ENCODE measurements at places on chromosomes 5 and 9.

- DNase-seq = no peak
Observed at GRCh38 chr5:173191561-173191960, 43.4 kb downstream of the NKX2-5 start.

GRCh38 chr5:163571744-163572143 is 66.3 kb downstream of the MAT2B start:
- DNase-seq = no peak

GRCh38 chr5:39019254-39019653 is 54.9 kb downstream of the RICTOR start:
- no peak for DNase-seq

DNA sequence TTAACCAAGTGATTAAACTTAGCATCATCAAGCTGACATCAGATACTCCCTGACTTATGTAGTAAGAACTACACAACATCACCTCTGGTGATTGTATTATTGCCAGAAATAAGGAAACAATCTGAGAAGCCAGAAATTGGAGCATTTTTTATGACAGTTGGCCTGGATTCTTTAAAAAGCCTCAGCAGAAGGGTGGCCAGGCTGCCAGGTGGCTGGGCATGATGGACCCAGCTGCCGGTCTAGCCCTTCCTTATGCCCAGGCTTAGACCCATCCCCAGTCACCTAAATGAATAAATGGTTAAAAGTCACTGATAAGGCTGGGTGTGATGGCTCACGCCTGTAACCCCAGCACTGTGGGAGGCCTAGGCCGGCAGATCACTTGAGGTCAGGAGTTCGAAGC is 12.8 kb downstream of the OR1K1 start:
- DNase-seq = no peak

GRCh38 chr9:87515588-87516221 is 18.0 kb downstream of the DAPK1 start:
- DNase-seq = no peak

- DNase-seq = no peak
Observed at GRCh38 chr9:95182854-95183563, 134.5 kb downstream of the FANCC start.

- no peak for DNase-seq
Observed at GRCh38 chr9:114302727-114303126, 20.2 kb upstream of the ORM1 start.

DNA sequence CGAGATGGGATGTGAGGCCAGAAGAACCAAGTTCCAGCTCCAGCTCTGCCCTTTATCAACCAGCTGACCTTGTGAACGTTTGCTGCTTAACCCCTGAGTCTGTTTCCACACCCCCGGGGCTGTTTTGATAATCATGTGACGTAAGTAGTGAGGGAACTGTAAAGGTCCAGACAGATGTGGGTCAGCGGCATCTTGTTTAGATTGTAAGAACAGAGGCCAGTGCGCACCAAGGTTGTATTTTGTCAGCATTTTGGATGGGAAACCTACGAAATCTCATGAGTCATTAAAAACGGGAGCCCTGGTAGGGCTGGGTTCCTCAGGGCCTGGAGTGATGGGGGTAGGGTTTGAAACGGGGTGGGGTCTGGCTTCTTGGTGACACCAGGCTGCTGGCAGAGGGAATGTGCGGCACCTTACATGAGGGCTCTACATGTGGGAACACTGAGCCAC is 13.8 kb upstream of the COL15A1 start:
- no peak for DNase-seq

DNA sequence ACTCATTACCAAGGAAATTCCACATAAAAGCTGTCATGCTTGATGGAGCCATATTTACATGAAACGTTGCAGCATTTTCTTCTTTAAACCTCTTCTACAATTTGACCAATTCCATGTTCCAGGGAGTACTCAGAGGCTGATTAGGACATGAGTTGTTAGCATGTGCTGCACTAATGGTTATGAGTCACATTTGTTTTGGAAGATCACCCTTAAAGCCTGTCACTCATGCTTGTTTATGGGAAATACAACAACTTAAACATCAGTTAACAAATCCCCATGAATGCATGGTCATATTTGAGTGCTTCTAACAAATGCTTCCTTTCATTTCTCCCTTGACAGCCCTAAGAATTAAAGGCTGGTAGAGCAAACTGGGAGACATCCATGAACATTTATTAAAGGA is 156.1 kb downstream of the GHR start:
- DNase-seq = no peak

DNA sequence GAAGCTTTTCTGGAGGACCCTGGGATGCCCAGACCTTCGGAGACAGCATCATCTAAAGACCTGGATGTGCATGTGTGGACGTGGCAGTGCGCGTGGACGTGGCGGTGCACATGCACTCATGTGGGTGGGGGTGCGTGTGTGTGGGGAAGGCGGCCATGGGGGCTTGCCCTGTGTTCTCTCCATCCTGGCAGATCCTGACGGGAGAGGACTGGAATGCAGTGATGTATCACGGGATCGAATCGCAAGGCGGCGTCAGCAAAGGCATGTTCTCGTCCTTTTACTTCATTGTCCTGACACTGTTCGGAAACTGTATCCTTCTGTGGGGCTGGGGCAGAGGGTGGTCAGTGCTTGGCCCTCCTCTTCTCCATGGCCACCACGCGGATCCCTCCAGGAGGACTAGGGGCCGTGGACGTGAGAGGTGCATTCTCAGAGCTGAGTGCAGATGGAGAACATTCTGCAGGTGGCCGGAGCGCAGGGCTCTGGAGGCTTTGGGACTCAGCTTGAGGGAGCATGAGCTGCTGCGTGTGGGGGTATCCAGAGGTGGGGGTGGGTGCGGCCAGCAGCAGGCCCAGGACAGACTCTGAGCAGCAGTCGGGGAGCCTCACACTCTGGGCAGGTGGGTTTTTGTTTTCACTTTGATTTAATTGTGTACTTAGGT is 129.1 kb downstream of the CACNA1B start:
- DNase-seq = no peak

GRCh38 chr9:109534151-109534550 is 36.0 kb upstream of the PTPN3 start:
- DNase-seq = no peak

DNA sequence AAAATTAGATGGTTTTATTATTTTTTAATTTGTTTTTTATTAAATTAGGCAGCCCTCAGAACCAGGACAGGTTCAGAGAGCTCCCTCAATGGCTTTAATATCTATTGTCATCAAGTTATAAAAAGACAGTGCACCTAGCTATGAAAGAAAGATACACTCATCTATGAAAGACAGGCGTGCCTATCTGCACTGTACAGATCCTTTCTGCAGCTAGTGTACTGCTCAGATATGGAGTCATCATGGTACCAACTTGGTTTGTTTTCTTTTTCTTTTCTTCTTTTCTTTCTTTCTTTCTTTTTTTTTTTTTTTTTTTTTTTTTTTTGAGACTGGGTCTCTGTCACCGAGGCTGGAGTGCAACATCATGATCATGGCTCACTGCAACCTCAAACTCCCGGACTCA is 54.8 kb upstream of the GPBP1 start:
- DNase-seq = no peak

DNA sequence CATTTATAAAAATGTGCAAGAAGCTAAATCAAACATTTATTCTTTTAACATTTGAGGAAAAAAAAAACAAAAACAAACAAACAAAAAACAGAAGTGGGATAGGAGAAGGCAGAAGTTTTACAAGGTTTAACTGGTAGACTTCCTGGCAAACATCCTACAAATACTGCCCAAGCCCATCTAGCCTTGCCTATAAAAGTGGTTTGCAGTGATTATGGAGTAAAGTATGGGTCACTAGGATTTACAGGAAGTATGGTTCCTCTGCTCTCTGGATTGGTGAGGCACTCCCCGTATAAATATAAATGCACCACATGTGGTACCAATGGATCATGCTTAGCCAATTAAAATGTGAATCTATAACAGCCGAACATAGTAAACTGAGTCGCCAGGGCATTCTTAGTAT is 291.9 kb downstream of the EDIL3 start:
- no peak for DNase-seq

DNA sequence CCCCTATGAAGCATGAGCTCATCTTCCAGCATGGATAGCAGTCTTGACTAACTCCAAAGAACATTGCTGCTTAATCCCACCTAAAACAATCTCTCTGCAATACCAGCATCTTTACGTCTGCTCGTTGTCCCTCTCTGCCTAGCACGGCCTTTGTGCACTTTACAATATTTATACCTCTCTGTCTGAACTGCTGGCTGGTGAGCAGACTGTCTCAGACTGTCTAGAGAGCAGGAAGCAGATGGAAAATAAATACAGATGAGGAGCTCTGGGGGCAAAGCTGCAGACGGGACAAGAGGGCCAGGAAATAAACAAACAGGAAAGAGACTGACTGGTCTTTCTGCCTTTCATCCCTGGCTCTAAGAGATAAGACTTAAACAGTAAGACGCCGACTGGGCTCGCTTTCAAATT is 224.8 kb downstream of the ENC1 start:
- no peak for DNase-seq

- DNase-seq = no peak
Observed at GRCh38 chr5:115079924-115080623, 89.6 kb downstream of the TRIM36 start.

DNA sequence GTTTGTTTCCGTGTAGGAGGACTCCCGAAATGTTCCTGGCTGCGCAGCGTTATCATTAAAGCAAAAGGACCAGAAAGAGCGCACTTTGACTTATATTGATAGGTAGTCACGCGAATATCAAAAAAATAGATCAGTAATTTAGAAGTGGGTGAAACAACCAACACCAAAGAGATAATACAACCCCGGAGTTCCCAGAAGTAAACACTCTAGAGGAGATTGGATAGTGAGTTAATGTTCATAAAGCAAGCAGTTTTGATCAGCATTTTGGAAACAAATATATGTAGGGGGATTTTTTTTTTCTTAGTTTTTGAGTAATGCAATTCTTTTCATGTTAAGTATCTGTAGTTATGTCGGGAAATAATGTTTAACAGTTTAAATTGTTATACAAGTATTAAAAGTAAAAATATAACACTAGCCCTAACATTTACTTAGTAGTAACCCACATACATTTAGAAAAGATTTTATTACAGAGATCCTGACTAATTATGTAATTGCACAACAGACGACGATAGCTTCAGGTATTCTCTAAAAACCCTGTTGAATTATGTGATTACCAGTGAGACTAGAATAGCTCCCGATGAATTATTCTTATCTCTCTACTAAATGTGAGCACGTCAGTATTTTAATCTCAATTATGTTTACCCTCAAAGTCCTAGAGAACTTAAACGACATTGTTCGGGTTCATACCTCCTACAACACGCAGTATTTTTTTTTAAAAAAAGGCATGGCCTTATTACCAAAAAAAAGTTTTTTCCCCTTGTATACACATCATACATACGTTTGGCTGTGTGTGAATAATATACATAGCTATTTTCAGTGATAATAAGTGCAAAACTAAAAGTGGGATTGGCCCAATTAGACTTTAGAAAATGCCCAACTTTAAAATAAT is 9.4 kb upstream of the NFIB start:
- peak; percentile 13 for DNase-seq

DNA sequence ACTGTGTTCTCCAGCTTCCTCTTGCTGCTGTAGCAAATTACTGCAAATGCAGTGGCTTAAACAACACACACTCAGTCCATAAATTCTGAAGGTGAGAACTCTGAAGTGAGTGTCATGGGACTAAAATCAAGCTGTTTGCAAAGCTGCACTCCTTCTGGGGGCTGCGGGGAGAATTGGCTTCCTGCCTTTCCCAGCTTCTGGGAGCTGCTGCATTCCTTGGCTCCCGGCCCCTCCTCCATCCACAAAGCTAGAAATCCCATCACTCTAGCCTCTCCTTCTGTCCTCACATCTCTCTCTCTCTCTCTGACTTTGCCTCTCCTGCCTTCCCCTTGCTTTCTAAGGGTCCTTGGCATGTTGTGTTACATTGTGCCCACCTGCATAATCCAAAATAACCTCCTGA is 14.2 kb upstream of the MED10 start:
- no peak for DNase-seq

DNA sequence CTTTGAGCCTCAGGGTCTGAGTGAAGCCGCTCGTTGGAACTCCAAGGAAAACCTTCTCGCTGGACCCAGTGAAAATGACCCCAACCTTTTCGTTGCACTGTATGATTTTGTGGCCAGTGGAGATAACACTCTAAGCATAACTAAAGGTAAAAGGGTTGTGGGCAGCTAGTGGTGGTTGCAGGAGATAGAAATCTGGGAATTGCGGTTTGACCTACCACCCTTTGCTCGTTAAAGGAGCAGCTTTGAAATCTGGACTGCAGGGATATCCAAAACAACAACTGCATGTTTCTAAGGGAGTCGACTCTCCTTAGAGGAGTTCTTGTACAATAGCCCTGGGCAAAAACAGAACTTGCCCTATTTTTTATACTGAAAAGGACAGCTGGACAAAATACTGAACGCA is 19.0 kb downstream of the ABL1 start:
- no peak for DNase-seq

DNA sequence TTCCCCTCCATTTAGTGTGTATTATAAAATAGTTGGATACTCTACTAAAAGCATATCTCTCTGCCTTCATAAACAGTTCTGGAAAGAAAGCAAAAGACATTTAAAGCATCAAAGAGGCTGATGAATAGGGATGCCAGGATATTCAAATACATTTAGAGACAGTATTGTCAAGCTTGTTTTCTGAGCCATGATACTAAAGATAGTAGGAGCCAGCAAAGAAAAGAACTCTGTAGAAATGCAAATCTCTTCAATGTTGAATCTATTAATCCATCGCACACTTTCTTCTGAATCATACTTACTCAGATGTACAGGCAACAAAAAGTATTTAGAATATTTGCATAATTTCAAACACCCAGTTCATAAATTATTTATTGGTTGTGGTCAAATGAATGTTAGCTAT is 207.1 kb upstream of the MEF2C start:
- no peak for DNase-seq

- no peak for DNase-seq
Observed at GRCh38 chr5:55625589-55625909, 86.6 kb downstream of the SLC38A9 start.

- DNase-seq = no peak
Observed at GRCh38 chr5:116042375-116042774, 10.1 kb downstream of the ARL14EPL start.

DNA sequence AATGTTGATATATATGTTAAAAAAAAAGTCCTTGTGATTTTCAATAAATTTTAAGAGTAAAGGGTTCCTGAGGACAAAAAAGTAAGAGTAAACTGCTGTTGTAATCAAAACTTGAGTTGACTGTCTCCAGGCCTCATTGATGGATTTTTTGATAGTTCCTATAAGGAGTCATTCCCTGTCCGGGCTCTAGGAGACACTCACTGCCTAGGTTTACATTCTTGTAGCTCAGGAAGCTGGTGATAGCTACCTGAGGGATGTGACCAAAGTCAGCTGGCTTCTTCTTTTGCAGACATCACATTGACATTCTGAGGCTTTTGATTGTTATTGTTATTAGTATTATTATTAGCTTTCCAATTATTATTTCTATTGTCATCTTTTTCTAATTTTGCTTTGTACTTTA is 116.5 kb upstream of the FBXL7 start:
- DNase-seq = no peak

GRCh38 chr5:109563739-109564138 is 126.0 kb upstream of the MAN2A1 start:
- no peak for DNase-seq

- DNase-seq = no peak
Observed at GRCh38 chr9:120071760-120072159, 508.2 kb downstream of the CDK5RAP2 start.

- DNase-seq = no peak
Observed at GRCh38 chr9:134640506-134641172, 964 bp upstream of the COL5A1 start.
